ENCODE measurements at places on chromosomes 11 and 22.

DNA sequence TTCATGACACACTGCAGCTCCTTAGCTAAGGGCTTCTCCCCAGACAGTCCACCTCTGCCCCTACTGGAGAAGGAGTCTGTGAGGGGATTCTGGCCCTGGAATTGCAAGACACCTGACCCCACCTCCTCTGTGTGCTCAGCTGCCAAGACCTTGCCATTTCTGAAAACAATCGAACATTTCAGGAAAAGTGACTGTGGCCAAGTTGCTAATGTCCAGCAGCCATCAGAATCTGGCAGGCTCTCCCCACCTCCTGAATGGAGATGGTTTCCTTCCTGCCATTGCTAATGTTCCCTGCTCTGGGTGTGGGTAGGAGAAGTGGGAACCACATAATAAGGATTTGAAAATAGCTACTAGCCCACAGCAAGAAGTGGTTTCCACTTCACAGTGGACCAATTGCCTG, 127.2 kb upstream of the ALX4 start:
- DNase-seq, result no peak

DNA sequence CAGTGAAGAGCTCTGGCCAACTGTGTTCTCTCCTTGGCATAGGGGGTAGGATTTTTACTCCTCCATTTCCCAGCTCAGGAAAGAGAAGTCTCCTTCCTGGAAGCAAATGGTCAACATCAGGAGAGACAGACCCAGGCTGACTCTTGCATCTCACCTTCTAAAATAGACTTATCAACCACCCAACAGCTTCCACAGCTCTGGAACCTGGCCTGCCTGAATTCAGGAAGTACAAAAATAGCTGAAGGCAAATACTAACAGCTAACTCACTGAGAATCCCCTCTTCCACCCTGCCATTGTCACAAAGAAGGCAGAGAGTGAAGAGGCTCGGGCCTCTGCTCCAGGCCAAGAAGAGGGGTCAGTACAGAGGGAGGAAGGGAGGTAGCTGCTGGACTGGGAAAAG, 213.6 kb downstream of the NXPE2 start:
- no peak for DNase-seq

DNA sequence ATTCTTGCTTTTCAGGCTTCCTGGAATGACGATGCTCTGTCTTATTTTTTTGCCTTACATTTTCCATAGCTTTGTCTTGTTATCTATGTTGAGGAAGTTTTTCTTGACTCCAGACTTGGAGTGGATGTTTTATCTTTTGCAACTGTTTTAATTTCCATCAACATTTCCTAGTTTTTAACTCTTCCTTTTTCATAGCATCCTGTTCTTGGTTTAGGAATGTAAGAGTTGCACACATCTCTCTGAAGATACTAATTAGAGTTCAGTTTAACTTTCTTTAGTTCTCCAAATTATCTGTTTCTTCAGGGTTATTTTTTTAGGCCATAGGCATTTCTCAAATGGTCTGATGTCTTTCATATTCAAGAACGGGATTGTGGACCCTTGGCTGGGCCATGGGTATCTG, 10.4 kb downstream of the CLDN5 start:
- no peak for DNase-seq

GRCh38 chr22:47434336-47435203, 672.1 kb downstream of the TBC1D22A start:
- no peak for DNase-seq

GRCh38 chr11:125465255-125465654, 30.8 kb downstream of the FEZ1 start:
- DNase-seq, result no peak

DNA sequence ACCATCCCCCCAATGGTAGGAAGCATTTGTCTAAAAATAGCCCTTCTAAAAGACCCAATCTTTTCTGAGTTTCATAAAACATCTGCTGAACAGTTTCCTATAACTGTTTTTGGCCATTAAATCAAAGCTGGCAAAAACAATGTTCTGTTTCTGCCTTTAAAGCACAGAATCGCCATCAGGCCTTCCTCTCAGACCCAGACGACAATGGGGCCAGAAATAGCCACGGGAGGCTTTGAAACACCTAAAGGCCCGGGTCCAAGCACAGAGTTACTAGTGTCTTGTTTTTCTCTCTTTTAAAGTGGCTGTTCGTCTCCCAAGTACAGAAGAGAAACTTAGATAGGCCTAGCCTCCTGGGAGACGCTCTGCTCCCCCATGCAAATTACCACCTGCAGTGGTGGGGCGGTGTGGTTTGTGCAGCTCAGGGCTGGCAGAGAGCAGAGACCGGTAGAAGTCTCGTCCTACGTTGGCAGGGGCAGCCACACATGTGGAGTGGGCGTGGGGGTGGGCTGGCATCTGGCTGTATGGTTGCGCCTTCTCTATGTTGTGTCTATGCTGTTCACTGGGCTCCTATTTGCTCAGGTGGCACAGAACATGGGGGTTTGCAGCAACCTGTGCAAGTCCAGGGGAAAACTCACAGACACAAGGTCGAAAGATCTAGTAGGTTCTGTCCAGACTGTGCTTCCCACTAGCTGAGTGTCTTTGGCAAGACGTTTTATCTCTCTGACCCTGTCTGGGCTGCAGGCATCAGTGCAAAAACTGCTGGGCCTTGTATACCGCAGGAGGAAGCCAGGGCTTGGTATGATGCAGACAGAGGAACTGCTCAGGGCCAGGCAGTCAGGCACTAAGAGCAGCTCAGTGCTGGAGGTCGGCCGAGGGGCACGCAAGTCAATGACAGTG, 23.6 kb upstream of the ETS1 start:
- DNase-seq, result no peak
